ENCODE measurements at places on chromosomes 4 and X.

DNA sequence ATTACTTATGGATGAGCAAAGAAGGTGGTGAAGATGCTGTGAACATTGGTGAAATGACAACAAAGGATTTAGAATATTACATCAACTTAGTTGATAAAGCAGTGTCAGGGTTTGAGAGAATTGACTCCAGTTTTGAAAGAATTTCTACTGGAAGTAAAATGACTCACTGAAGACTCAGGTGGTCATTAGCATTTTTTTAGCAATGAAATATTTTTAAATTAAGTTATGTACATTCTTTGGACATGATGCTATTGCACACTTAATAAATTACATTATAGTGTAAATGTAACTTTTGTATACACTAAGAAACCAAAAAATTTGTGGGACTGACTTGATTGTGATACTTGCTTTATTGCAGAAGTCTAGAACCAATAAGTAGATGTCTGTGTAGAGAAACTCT, 56.9 kb downstream of the USO1 start:
- DNase-seq: no peak

DNA sequence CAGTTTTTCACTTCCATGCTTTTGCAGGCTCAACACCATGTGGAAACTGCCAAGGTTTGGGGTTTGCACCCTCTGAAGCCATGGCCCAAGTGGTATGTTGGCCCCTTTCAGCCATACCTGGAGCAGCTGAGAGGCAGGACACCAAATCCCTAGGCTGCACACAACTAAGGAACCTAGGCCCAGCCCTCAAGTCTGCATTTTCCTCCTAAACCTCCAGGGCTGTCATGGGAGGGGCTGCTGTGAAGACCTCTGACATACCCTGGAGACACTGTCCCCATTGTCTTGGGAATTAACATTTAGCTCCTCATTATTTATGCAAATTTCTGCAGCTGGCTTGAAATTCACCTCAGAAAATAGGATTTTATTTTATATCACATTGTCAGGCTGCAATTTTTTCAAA, 856.1 kb downstream of the TECRL start:
- no peak for DNase-seq

DNA sequence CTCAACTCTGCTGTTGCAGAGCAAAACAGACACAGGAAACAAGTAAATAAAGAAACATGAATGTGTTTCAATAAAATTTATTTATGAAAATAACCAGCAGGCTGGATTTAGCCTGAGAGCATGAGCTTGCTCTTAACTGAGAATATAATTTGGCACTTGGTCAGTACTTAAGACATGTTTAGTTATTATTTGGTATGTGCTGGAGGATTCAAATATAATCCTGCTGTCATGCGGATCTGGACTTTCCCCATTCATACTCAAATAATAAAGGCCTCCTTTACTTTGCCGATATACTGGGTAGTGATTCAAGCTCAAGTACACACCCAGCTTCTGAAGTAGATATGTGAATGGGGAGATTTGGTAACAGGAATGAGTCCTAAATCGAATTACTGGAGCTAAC, 465.5 kb upstream of the HS3ST1 start:
- DNase-seq: no peak

DNA sequence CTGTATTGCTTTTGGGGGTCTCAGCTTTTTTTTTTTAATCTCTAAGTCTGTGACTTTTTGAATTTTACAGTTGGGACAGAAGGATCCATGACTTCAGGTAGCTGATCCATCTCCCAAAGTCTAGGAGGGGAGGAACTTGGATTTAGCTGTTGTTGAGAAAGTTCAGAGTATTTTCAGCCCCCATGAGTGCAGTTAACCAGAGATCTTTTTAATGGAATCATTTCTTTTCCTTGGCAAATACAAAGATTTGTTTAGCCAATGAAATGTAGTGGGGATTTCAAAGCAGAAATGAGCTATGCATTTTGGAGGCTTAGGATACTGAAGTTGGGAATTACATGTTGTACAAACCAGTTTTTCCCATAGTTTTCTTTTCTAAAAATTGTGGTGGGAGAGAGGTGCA, 18.1 kb downstream of the FNIP2 start:
- DNase-seq: no peak

GRCh38 chrX:11105080-11105479, 6.1 kb upstream of the HCCS start:
- no peak for DNase-seq

GRCh38 chr4:125225806-125226205, 88.9 kb upstream of the FAT4 start:
- no peak for DNase-seq

DNA sequence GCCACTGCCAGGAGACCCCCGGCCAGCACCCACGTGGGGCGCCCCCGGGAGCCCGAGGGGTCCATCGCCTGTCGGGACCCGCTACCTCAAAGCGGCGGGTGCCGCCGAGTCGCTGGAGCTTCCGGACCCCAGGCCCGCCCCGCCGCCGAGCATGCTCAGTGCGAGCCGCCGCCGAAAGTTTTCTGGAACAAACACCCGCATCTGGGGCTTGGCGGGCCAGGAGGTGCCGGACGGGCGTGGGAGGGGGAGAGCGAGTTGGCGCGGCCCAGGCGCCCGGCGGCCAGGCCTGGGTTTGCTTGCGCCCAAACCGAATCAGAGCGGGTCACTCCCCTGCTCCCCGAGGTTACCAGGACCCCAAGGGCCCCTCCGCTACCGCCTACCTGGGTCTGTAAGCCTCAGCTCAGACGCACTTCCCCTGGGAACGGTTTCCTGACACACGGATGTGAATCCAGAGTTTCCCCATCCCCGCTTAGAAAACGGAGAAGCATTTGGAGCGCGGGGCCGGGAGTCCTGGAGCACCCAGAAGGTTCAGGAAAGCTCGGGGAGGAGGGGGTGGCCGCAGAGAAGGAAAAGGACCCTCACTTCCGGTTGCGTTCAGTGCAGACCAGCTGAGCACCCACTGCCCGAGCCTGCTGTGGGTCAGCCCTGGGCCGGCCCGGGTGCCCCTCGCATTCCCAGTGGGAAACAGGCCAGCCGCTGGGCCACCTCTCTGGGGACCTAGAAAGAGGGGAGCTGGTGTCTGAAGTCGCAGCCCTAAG, at the start of gene EVC2:
Gene EVC2 (minus strand): TSS at position 111 of the 758 bp plus-strand sequence. CDS start 46 bp downstream, at position 65.
- DNase-seq: peak; percentile 19

DNA sequence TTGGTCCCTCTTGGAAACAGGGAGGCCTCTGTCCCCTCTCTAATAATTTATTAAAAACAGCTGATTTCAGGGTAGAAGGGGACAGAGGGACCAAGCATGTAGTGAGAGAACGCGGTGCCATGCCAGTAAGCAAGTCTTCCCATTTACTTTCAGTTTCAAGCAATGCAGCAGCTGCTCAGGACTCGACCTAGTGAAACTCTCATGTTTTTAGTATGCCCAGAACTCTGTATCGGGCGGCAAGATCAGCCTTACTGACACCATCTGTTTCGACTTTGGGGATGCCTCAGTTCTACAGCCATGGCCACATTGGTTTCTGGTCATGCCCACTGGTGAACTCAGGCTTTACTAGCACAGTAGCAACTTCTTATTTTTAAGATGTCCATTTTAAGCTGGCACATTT, 40.6 kb downstream of the ZNF81 start:
- DNase-seq: no peak

DNA sequence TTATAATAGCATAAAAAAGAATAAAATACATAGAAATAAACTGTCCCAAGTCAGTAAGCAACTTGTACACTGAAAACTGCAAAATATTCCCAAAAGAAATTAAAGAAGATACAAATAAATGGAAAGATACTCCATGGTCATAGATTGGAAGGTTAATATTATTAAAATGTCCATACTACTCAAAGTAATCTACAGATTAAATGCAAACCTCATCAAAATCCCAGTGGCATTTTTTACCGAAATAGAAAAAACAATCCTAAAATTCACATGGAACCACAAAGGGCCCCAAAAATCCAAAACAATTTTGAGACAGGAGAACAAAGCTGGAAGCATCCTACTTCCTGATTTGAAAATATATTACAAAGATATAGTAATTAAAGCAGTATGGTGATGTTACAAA, 133.0 kb downstream of the NDST3 start:
- DNase-seq: no peak

GRCh38 chrX:151780621-151781020, 46.1 kb downstream of the CNGA2 start:
- no peak for DNase-seq

DNA sequence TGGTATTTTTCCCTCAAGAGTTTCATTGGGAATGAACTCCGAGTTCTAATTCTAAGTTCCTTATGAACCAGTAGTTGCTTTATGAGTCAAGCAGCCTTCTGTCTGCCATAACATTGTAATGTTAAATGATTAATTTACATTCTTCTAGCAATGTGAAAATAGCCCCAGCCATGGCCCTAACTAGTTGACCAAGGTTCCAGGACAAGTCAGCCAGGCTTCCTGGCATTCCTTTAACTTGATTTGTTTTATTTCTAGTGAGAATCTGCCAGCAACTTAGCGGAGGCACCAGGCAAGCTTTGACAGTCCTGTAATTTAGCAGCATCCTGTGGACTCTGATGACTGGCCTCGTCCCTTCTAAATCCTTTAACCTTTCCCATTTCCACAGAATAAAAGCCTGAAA, 69.0 kb downstream of the GLRA2 start:
- DNase-seq: no peak

GRCh38 chrX:13028871-13029636, 15.4 kb downstream of the FAM9C start:
- no peak for DNase-seq

GRCh38 chr4:21768349-21769310, 179.9 kb downstream of the KCNIP4 start:
- peak; percentile 25 for DNase-seq

DNA sequence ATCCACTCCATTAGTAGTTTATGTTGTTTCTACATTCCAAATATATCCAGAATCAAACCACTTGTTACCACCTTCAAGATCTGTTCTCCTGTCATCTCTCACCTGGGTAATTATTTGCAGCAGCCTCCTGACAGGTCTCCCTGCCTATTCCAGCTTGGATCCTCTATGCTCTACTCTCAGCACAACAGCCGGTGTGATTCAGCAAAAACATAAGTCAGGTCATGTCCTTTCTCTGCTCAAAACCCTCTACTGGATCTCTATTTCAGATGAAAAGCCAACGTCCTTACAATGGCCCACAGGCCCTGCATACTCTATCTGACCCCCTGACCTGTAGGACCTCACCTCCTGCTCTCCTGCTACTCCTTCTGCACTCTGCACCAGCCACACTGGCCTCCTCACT, 84.5 kb downstream of the NHSL2 start:
- no peak for DNase-seq

All from CD8-positive, alpha-beta T cell (primary cell).